ENCODE measurements at places on chromosomes 2 and 18.

DNA sequence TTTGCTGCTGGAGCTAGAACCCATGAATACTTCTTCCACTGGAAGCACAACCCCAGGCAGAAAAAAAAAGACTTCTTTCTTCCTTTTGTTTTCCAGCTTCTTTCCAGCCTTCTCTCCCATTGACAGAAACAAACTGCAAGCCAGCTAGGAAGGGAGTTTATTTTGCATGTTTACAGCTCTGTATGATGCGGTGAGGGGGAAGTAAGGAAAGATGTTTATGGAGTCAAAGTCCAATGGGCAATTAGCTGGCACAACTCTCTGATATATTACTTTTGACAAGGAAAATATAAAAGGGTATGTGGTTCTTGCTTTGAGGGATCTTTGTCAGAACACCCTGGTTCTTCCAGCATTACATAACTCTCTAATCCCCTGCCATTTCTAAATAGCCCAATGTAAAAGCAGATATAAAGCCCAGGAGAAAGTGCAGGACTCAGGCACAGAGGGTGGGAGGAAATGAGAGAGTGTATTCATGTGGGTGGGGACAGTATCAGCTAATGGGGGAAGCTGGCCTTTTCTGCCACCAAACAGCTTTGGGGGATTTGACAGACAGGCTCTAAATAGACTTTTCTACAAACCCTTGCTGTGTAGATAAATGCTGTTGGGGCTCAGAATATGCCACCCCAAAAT lies 9.3 kb upstream of the NMS start:
- DNase-seq = no peak

DNA sequence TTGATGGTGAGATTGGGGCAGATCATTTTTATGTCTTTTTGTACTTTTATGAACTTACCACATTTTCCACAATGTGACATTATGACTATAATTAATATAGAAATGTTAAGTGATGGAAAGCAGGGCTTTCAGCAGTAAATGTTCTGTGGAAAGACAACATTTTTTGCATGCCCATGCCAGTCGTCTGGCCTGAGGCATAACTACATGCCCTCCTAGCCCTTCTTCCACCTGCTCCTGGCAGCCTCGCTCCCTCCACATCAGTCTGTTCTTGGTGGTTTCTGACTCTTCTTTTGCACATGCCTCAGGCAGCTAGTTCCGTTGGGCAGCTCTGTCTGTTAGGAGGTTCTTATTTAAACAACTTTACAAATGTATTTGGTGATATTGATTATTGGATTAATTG lies 182.0 kb upstream of the TWIST2 start:
- DNase-seq = no peak

DNA sequence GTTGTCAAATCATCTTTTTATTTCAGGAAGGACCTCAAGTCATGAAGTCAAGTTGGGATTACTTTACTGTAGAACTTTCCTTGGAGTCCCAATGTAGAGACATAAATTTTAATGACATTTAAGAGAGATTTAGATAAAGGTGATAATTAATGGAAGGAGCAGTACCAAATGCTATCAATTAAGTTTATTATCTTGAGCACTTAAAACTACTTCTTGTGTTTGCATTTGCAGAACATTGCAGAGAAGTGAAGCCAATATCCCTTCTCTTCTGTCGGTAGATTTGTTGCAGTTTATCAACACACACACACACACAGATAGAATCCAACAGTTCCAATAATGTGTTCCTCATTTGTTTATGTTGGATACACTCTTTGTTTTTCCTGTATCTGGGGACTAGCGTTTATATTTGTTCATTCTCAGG lies 570.7 kb downstream of the EPHA4 start:
- no peak for DNase-seq

- no peak for DNase-seq
Measured at GRCh38 chr18:11669948-11670275, 19.2 kb upstream of the GNAL start.

DNA sequence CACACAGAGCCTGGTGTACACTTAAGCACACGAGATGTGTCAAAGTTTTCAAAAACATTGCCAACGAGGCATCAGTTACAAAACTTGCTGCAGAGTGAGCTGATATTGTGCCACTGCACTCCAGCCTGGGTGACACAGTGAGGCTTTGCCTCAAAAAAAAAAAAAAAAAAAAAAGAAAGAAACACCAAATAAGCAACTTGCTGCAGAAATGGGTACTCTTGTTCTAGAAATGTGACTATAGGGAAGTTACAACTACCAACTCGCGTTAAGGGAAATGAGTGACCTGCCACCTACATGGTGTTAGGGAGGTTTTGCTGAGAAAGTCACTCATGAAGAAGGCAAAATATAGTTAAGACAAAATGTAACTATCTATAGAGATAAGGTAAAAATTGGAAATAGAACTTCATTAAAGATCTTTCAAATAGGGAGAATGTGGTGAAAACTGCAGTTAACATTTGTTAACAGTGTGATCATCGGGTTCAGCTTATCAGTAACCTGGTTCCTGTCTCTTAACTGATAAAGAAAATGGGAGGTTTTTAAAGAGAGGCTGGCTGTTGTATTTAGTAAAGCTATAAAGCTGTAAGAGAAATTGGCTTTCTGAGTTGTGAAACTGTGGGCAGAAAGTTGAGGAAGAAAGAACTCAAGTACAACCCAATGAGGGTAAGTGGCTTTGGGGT lies at the start of gene IL1RL1:
IL1RL1 (plus strand) TSS at position 600 of the 677 bp plus-strand sequence. CDS start 26,702 bp downstream, outside the sequence.
- no peak for DNase-seq

- no peak for DNase-seq
Measured at GRCh38 chr2:190551928-190552327, 17.4 kb upstream of the NEMP2 start.

- DNase-seq = peak; percentile 19
Measured at GRCh38 chr18:44895176-44895798, 214.6 kb downstream of the SETBP1 start.

GRCh38 chr18:50280707-50281294 lies 522 bp downstream of the MBD1 start:
- no peak for DNase-seq

DNA sequence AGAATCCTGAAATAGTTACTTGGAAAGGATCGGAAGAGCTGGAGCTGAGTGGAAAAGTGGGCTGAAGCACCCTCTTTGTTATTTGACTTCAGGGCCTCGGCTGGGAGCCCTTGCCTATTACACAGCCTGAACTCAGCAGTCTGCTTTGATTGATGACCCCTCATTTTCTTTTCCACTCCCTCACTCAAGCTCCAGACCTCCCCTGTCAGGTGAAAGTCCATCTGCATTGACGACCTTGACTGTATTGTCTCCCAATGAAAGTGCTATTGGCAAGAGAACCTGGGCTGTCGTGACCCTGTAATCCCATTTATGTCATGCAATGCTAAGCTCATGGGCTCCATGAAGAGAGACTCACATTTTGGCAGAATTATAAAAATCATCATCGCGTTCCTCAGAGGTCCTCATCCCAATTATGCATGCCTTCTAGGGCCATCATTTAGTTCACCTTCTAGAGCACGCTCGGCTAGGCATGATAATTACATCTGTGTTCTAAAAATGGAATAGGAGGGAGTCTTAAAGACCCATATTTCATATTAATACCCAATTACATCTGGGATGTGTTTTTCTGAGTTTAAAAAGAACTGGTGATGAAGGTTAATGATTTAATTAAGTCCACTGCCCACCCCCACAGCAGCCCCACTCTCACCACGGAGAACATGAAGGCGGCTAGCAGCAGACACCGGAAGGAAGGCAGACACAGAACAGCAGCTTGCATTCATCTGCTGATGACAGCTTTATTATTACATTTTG lies 472.5 kb downstream of the PID1 start:
- no peak for DNase-seq

DNA sequence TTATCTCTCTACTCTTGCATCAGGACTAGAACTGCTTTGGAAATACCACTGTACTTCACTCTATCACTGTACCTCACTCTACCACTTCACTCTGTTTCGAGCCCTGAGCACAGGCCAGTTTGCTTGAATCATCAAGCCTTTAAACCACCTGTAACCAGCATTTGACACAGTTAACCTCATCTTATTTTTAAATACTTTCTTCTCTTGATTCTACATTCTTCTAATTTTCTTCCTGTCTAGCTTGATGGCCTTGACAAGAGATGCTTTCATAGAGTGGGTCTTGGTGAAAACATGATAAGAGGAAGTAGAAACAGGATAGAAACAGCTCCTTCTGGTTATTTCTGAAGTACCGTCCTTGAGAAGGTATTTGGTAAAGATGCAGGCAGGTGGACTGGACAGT lies 78.1 kb downstream of the SPIRE1 start:
- no peak for DNase-seq

DNA sequence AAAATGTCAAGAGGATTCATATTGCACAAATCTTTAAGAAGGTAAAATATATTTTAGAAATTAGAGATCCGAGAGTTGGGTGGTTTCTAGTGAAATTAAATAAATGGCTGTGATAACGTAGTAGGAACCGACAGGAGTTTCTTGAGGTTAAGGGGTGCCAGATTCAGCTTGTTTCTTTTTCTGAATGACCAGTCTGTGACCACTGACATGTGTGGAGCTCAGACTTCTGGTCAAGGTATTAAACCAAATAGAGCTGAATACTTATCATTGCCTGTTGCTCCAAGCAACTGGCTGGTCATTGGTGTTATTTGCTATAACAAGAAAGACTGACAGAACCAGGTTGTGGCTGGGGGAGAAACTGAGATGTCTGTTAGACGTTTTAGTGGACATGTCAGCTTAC lies 408.2 kb upstream of the HS6ST1 start:
- no peak for DNase-seq

DNA sequence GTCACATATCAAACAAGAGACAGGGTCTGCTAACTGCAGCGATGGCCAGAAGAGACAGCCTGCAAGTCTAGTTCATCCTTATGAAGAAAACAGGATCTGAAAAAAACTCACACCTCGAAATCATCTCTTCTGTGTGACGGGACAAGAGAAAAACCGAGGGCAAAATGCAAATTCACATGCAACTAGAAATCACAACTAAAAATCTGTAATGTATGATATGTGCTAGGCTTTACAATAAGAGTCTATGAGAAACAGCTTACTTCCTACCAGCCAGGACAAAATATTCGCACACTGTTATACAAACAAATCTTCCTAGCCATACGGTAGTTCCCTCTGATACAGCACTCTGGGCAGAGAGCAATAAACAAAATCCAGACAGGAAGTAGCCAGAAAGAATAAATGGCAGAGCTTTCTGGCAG lies 48.8 kb downstream of the ANKRD44 start:
- DNase-seq = no peak

DNA sequence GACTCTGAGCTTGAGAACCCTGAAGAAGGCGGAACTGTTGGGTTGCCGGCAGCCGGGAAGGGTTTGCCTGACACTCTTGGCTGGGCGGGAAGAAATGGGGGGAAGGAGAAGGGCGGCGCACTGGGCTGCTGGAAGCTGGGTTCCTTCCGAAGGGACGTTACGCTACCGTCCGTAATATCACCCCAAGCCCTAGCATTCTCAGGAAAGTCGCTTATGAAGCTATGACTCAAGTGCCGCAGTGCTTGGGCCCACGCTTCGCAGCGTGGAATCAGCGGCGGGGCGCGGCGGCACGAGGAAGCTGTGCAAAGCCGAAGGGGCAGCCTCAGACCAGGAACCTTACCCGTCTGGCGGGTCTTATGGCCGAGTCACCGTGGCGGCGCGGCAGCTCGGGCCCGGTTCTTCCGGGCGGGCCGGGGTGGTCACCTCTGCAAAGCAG lies 50.2 kb upstream of the SIGLEC15 start:
- DNase-seq = peak; percentile 64

GRCh38 chr2:241008711-241009121 lies 10.3 kb downstream of the SNED1 start:
- DNase-seq = no peak

DNA sequence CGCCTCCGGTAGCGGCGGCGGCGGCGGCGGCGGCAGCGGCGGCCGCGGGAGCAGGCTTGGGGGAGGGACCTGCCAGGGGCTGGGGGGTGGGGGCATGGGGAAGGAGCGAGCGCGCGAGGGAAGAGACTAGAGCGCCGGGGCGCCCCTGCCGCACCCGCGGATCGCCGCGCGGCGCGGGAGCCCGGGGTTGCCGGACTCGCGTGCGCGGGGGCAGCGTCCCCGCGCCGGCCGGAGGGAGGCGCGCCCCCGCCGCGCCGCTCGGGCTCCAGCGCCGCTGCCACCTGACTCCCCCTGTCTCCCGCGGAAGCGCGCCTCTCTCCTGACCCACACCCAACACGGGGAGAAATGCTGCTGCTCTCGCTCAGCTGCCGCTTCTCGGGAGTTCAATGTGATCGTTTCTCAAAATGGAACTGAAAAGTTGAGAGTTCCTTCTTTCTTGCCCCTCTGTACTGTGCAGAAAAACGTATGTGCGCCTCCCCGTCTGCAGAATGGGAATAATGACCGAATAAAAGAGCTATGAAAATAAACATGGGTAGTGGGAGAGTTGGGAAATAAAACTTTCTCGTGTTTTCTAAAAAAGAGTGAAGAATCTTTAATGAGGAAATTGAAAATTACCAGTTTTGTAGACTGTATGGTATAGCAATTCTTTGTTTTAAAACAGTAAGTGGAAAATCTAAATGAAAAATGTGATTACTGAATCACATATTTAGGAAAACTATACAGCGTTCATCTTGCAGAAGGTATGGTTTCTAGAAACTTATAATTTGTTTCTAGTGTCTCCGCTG lies 455 bp upstream of the TLK1 start:
- DNase-seq = peak; percentile 37

DNA sequence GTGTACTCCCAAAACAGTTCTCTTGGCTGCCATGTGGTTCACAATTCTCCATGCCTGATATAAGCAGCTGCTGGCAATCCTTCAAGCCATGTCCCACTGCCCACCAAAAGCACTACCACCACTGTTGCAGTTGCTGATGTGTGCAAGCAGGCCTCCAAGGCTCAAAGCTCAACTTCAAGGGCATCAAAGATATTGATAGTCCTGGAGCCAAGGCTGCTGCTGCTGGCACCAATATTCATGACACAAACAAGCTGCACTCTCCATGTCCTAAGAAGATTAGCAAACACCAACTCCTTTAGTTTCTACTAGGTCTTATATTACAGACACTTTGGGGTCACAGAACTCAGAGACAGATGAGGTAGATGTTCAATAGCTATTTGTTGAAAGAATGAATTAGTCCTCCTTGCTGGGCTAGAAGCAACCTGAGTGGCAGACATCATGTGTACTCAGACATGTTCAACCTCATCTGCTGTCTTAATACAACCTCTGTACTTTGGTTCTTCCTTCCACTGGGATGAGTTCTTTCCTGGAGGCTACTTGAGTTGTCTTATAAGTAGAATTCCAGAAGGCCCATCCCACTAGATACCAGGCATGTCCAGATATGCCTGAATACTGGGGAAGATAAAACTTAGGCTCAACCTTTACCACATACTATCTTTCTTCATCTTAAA lies 104.5 kb upstream of the UGP2 start:
- DNase-seq = no peak
